Stimulated activated CD4-positive, alpha-beta T cell treated with anti-CD3 and anti-CD28 coated beads, Interleukin-1b, Interleukin-23, amount 100 ng/mL, for 1 hour (primary cell): ENCODE measurements at places on chromosomes 1 and 21.

GRCh38 chr1:56563568-56563967 lies 15.8 kb downstream of the PLPP3 start:
- no peak for DNase-seq

GRCh38 chr1:181090641-181091126 lies 2.2 kb downstream of the IER5 start:
- DNase-seq, result no peak

DNA sequence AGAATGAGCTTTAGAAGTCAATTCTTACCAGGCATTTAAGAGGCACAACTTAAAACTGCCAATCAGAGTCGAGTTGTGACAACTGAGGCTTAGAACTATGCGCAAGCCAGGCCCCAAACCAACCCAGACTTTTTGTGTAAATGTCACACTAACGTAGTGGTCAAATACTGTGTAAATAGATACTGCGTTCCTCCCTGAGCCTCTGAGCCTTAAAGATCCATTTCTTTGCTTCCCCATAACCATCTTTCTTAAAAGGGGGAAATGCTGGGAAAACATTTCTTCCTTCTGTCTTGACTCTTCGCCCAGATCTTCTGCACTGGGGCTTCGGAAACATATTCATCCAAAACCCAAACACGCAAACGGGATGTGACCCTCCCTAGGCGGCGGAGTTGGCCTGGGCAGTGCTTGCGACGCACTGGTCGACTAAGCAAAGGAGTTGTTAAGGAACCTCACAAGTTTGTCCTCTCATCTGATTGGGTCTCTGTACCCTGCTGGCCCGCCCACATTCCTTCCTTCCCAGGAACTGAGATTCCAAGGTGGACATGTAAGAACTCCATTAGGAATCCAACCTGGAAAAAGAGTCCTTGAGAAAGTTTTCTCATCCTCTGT lies 2.6 kb downstream of the ADAMTS5 start:
- DNase-seq, result no peak

- no peak for DNase-seq
These were observed 73.9 kb downstream of the SLC66A1 start for GRCh38 chr1:19385869-19386591.

- no peak for DNase-seq
These were observed 328.0 kb upstream of the B3GALT2 start for GRCh38 chr1:193514397-193514796.
